ENCODE measurements at places on chromosomes 6 and 20.
A peak's percentile ranks its signal among the peaks of the same experiment; 100 is the strongest.

- DNase-seq, result no peak
These were observed 88.0 kb downstream of the METTL24 start for GRCh38 chr6:110270165-110270564.

- DNase-seq, result peak; percentile 11
These were observed 117.5 kb upstream of the SAMD5 start for GRCh38 chr6:147390909-147391536.

DNA sequence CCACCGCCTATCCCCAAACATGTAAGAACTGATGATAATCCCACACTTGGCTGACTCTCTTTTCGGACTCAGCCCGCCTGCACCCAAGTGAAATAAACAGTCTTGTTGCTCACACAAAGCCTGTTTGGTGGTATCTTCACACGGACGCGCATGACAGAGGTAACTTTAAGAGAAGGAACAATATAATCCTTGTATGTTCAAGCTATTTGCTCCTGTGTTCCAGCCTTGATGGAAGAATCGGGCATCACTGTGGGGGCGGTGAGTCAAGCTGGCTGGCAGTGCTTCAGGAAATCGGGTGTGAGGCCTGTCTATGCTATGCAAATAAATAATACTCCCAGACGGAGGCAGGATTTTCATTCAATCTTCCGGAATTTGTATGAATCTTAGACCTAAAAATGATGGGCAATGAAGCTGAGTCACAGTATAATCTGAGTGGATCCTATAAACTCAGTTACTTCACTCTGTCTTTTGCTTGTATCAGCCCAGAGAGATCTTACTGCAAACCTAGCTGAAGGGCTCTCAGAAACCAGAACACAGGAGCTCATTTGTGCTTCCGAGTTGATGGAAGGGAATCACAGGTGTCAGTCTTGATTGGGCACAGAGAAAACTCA is 45.2 kb upstream of the NT5E start:
- no peak for DNase-seq

DNA sequence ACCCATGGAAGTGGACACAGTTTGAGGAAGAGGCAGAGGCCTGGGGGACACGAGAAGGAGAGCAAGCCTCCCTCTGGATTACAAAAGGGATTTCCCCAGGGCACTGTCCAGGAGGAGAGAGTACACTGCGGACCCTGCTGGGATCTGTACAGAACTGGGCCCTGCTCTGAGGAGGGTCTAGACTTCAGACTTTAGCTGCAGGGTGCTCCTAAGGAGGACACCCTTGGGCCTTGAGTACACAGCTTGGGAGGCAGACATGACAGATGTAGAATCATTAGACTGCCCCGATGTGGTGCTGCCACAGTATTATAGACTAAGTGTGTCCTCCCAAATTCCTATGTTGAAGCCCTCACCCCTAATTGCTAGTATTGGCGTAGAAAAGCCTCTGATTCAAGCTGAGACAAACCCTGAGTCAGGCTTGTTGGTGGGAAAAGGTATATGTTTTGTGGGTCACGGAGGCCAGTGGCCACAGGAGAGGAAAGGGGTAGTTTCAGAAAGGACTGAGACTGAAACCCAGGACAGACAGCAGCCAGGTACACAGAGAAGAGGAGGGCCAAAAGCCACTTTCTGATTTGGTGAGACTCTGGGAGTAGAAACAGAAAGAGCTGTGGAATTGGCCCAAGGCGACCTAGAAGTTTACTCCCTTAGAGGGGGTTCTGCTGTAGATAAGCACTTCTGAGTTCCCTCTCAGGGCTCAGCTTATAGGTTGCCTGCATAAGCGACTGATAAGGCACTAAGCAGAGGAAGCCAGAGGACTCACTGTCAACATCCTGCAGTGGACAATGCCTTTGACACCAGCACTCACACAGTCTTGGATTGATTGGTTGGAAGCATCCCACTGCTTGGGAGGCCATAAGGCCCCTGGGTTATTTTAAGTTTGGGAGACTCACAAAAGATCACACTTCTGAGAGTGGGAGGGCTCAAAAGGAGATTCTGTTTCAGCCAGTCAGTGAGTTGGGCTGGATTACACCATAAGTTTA is 16.5 kb upstream of the SH3BGRL2 start:
- DNase-seq, result no peak

DNA sequence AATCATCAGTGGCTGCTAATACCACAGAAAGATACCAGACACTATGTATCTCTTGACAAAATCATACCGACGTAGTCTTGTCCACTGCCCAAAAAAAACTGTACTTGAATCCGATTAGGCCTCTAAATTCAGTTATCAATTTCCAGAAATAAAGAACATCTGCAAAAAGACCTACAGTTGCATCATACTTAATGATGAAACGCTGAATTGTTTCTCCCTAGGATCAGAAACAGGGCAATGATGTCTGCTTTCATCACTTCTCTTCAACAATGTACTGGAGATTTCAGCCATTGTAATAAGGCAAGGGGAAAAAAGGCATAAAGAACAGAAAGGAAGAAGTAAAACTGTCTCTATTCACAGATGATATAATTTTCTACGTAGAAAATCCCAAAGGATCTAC is 152.0 kb downstream of the TASP1 start:
- no peak for DNase-seq

- no peak for DNase-seq
These were observed 31.9 kb upstream of the NFATC2 start for GRCh38 chr20:51574248-51575033.

- DNase-seq, result no peak
These were observed 156.7 kb downstream of the GRM4 start for GRCh38 chr6:33989016-33989854.

DNA sequence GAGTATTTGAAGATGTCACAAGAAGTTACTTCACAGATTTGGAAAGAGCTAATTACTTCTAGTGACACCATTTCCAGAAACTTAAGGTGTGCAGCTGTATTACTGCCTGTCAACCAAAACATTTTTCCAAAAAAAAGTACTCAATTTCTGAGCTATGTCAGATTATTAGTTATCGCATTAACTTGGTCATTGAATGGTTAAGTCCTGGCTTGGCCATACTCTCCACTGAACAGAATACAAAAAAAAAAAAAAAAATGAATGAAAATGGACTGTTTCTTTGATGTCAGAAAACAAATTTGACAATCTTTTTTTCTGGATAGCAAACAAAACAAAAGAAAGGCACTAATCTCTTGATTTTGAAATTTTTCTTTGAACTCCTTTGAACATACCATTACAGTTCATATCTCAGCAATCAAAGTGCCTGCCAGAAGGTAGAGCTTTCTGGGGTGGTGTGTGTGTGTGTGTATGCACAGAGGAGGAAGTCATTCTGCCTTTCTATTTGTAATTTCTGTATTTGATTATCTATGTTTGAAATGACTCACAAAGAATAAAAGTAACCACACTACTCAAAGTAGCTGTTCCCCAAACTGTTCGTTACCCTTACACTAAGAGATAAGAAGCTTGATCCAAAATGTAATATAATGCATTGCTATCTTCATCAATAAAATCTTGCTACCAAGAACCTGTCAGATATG is 210.8 kb upstream of the FUT9 start:
- DNase-seq, result peak; percentile 17

GRCh38 chr6:4561773-4562400 is 214.3 kb upstream of the CDYL start:
- DNase-seq, result no peak

DNA sequence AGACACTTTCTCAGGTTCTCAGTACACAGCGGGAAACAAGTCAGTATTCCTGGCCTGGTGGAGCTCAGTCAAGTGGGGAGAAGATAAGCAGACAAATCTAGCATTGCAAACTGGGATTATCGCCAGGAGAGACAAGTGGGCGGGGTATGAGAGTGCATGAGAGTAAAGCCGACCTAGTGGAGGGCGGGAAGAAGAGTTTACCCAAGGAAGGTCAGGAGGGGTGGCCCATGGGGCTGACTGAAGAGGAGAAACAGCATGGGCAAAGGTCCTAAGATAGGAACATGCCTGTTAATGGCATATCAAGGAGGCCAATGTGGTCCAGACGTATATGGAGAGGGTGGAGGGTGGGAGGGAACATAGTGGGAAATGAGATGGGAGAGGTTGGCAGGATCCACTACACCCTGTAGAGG is 12.4 kb upstream of the CSNK2A1 start:
- DNase-seq, result no peak

DNA sequence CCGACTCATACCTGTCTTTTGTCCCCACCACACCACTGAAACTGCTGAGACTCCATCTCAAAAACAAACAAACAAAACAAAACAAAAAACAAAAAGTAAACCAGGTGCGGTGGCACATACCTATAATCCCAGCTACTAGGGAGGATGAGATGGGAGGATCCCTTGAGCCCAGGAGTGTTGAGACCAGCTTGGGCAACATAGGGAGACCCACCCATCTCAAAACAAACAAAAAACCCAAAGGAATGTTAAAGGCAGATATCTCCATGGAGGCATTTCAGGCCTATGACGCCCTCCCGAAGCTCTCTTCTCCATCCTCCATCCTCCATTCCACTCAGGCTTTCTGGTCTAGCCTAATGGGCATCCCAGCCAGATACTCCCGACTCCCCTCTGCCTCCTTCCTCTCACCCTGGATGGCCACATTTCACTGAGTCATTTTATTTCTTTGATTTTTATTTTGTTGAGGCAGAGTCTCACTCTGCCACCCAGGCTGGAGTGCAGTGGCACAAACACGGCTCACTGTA is 3.2 kb upstream of the SLC4A11 start:
- DNase-seq, result no peak

GRCh38 chr6:70901324-70901723 is 55.5 kb downstream of the B3GAT2 start:
- peak; percentile 7 for DNase-seq

DNA sequence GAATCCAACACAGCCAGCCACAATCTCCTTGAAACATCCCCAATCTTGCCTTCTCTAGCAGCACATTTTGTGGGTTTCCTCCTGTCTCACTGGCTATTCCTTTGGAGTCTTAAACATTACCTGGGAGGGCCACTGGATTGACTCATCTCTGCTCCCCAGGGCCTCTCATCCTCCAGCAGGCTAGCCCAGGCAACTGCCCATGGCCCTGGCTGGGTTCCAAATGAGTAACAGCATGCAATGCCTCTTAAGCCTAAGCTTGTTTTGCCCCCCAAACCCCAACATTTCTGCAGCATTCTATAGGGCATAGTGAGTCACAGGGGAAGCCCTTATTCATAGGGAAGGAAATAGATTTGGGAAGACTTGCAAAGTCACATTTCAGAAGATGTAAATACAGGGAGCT is 204.9 kb downstream of the FOXA2 start:
- no peak for DNase-seq

DNA sequence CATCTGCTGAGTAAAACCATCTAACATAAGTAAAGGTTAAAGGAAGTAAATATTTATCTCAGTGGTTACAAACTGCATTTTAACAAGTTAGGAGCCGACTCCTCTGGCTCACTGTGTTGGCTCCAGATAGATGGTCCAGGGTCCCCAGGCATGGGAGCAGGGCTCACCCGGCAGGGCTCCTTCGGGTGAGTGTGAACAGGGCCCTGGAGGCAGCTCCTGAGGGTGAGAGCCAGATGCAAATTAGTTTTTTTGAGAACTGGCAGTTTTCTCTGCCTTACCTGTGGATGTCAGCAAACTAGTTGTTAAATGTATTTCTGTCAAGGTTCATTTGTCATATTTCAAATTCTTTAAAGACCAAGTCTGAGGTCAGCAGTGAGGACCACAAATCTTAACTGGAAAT is 21.5 kb downstream of the TPBG start:
- DNase-seq, result no peak

DNA sequence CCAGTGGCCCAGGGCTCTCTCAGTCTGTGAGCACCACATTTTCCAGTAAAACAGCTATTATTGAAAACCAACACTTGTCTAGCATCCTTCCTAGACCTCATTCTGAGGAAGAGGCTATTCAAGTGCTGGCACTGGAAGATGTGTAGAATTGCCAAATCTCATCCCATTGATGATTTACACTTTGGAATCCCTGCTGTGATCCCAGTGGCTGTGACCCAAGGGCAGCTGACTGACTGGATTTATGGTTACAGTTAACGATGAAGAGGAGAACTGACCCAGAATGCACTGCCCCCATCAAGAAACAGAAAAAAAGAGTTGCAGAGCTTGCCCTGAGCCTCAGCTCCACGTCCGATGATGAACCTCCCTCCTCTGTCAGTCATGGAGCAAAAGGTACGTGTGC is 2.4 kb downstream of the CMTR1 start:
- no peak for DNase-seq

DNA sequence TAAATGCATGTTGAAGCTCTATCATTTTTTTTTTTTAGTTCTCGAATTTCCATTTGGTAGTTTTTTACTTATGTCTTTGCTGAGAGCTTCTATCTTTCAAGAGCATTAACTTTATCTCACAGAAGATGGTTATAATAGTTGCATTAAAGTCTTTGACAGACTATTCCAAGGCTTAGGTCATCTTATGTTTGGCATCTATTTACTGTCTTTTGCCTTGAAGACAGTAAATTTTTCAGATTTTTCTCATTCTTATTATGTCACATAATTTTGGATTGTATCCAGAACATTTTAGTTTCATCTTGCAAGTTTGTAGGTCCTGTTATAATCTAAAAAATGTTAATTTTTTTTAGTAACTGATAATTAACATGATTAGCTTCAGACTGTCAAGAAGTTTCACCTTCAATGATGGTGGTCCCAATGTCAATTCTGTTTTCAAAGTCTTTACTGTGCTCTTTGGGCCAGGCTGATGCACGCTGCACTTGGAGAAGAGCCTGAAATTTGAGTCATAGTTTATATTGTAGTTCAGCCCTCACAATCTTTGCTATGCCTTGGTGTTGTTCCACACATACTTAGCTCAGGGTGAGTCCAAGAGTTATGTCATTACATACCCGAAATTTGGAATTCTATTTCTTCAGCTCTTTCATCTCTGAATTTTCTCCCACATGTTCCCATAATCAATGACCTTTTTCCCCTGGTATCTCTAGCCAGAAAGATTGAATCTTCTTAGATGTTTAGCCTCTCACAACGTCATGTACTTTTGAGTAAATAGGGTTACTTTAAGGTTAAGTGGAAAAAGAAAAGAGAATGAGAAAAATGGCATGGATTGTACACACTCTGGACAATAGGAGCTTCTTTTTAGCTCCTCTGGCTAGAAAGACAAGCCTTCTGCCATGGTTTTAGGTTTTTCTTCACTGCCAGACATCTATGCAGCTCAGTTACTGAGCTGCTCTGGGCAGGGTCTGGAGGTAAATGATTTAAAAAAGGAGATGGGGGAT is 110.3 kb upstream of the BTBD3 start:
- no peak for DNase-seq

GRCh38 chr20:31990641-31991338 is 19.4 kb upstream of the CCM2L start:
- no peak for DNase-seq

DNA sequence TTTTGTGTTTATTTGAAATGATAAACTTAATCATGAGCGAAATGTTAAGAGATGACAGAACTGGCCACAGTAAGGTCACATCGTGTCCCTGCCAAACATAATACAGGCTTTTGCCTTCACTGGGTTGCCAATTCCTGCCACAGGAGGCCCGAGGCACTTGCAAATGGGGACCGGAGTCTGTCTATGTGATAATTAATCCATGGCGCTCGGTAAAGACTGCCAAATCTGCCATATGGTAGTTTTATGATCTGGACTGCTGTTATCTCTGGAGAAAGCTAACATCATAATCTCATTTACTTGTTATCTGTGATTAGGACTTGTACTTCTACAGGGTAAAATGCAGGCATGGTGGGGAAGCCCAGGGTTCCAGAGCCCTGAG is 170.5 kb upstream of the TSHZ2 start:
- no peak for DNase-seq

GRCh38 chr6:30364591-30364990 is 19.6 kb downstream of the RPP21 start:
- no peak for DNase-seq

Measured in Jurkat, Clone E6-1 (cell line).